ENCODE measurements at places on chromosomes 5 and 9.

- no peak for DNase-seq
Measured at GRCh38 chr5:44603496-44604272, 205.1 kb upstream of the MRPS30 start.

- DNase-seq: no peak
Measured at GRCh38 chr5:122462486-122462885, 150.4 kb downstream of the SNCAIP start.

GRCh38 chr5:74634611-74635286 lies 5.8 kb downstream of the ENC1 start:
- no peak for DNase-seq

DNA sequence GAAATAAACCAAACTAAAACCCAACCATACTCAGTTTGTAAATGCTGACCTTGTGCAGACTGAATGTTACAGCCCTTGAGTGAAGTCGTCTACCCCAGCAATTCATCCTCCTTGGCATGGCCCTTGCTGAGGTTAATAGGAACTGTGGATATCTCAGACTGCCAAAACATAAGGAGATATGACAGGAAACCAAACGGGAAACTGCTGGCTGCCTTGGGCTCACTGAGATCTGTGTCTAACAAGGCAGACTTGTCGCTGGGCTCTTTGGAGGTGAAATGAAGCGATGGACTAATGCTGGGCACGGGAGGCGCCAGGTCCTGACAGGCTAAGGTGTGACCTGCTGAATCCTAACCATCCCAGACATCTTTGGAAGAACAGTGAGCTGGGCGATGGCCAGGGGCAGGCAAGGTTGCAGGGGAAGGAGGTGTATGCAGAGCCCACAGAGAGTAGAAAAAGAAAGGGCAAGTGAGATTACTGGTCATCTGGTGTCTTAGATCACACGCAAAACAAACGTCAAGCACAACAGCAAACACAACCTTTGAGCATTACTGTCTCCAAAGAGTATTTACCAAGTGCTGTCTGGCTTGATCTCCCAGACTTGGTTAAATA lies 44.6 kb upstream of the ALDH1A1 start:
- DNase-seq: no peak

DNA sequence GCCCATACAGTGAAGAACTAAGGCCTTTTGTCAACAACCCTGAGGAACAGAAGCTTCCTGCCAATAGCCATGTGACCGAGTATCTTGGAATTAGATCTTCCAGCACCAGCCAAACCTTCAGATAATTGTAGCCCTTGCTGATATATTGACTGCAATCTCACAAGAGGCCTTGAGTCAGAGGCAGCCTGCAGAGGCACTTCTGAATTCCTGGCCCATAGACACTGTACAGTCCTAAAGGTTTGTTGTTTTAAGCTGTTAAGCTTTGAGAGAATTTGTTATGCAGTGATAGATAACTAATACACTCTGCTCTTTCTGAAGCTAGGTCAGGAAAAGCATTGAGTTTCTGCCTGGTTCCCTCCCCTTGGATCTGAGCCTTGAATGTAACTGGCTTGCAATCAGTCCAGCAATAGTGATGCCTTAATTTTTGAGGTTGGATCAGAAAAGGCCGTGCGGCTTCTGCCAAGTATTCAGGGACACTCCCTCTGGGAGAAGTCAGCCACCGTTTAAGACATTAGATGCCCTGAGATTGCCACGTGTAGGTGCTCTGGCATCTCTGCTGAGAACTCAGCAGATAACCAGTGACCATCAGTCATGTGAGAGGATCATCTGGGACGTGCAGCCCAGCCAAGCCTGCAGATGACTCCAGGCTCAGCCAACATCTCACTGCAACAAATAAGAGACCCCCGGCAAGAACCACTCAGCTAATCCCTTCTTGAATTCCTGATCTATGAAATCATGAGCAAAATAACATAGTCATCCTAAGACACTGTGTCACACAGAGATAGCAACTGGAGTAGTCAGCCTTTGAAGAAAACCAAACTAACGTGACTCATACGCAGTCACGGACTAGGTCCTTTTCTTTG lies 126.8 kb upstream of the STC2 start:
- peak; percentile 90 for DNase-seq

GRCh38 chr9:124906966-124907365 lies 33.9 kb downstream of the GOLGA1 start:
- DNase-seq: no peak

Measured in fibroblast of the conjunctiva (primary cell).